Gastrocnemius medialis (tissue), 4 donors: ENCODE measurements at places on chromosomes 1 and 21. TPM values are rescaled to one million over a fixed set of nuclear protein-coding genes. Genes with fewer than 3 reads are reported as not detected.

The PPIAL4G gene
- total RNA-seq, result not detected

The TGFB2 gene
- total RNA-seq, result 2.3 TPM

The PCBP3 gene
- total RNA-seq, result not detected

The ORC1 gene
- 0.55 TPM for total RNA-seq

The MYOCOS gene
- total RNA-seq, result 0.20 TPM

The RHEX gene
- total RNA-seq, result not detected

The USP33 gene
- 34.0 TPM for total RNA-seq

GRCh38 chr1:32716312-32717148 lies 14.0 kb upstream of the SYNC start:
- peak; percentile 65 for DNase-seq

GRCh38 chr1:24928689-24929397 lies 1.2 kb downstream of the RUNX3 start:
- DNase-seq, result no peak

GRCh38 chr1:47382399-47382983 lies 33.6 kb upstream of the FOXE3 start:
- DNase-seq, result no peak

GRCh38 chr1:33282791-33283190 lies 26.5 kb downstream of the ZNF362 start:
- DNase-seq, result no peak

GRCh38 chr1:9860887-9861286 lies 37.1 kb upstream of the CLSTN1 start:
- DNase-seq, result no peak

DNA sequence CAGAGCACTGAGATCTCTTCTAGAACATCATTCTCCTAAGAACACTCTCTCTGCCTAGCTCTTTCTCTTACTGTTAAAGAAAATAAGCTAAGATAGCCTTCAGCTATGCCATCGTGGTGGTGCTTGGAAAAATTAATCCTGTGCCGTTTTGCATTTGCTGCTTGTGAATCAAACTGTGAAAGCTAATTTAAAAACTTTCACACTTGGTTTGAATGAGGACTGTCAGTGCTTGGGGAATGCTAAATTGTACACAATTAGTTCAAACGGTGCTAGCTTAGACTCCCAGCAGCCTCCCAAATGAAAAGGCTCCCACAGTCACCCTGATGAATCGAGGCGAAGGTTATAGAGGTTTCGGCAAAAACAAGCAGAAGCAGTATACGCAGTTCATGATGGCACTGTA lies 79.6 kb downstream of the DAB1 start:
- no peak for DNase-seq

DNA sequence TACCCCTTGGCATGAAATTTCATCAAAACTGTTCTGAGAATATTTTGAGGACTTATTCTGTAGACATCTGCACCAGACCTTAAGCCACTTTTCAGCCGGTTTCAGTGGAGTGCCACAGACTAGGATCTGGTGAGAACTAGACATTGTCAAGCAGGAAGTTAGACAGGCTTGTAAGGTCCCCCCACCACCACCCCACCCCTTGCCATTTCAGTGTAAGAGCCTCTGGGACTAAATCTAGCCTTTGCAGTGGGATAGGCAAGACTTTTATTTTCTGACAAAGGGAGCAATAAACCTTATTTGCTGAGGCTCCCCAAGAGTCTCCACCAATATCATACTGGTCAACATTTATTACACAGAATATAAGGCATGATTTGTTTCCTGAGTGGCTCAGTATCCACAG lies 77.9 kb upstream of the EXO1 start:
- DNase-seq, result no peak

GRCh38 chr1:218810306-218810705 lies 363.4 kb upstream of the LYPLAL1 start:
- DNase-seq, result no peak

GRCh38 chr1:234550341-234551031 lies 59.5 kb downstream of the IRF2BP2 start:
- DNase-seq, result no peak

DNA sequence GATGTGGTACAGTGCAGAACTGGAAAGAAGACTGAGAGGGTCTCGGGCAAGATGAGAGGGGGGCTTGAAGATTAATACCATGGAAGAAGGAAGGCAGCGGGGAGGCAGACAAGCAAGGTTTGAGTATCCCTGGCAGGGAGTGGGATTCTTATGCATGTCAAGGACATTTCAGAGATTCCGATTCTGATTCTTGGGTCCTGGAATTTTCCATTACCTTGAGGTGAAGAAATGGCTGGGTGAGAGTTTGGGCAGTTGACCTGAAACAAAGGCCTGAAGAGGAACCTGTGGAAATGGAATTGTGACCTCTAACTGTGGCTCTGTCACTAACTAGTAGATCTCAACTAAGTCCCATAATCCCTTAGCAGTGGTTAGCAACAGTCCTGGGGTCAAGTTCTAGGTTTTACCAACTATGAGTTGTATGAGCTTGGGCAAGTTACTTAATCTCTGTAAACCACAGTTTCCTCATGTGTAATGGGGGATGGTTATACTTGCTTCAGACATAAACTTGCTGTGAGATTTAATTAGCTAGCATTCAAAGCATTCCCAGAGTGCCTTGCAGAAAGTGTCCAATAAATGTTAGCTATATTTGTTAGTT lies 8.6 kb upstream of the ACTN2 start:
- DNase-seq, result no peak

DNA sequence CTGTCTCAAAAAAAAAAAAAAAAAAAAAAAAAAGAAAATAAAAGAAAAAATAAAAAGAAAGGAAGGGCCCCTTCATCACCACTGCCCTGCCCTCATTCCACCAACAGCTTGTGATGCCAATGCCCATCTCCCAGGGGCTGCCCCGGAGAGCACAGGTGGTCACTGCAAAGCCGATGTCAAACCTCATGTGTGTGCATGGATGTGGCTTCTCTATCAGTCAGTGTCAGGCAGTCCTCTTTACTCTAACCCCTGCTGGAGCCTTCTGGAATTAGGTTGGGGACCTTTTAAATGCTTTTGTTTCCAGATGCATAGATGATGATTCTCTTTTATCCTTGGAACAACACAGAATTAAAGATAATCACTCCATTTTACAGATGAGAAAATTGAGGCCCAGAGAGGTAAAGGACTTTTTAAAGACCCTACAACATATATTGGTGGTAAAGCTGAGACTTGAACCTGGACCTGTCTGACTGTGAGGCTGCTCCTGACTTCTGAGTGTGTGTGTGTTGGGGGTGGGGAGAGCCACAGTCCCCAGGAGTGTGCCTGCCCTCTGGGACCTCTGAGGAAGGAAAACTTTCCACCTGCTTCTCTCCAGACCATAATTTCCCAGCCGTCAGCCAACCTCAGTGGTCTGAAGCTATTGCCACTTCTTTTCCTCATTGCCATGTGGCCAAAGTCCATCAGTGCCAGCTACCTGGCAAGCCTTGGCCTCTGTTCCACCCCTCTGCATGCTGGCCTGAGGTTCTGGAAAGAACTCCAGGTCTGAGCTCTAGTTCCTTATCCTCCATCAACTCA lies 3.0 kb upstream of the TMEM54 start:
- DNase-seq, result no peak

DNA sequence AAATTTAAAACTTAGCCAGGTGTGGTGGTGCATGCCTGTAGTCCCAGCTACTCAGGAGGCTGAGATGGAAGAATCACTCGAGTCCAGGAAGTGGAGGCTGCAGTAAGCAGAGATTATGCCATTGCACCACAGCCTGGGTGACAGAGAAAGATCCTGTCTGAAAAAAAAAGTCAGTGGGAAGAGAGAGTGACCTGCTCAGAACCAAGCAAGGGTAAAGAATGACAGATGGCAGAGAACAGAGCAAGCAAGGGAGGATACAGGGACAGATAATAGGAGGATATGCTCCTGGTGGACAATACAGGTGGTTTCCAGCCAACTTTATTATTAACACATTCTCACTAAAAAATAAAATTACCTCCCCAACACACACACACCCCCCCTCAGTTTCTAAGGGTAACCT lies 4.6 kb upstream of the TMEM51 start:
- no peak for DNase-seq

- peak; percentile 57 for DNase-seq
Measured at GRCh38 chr1:10957133-10957532, 55.3 kb upstream of the TARDBP start.

DNA sequence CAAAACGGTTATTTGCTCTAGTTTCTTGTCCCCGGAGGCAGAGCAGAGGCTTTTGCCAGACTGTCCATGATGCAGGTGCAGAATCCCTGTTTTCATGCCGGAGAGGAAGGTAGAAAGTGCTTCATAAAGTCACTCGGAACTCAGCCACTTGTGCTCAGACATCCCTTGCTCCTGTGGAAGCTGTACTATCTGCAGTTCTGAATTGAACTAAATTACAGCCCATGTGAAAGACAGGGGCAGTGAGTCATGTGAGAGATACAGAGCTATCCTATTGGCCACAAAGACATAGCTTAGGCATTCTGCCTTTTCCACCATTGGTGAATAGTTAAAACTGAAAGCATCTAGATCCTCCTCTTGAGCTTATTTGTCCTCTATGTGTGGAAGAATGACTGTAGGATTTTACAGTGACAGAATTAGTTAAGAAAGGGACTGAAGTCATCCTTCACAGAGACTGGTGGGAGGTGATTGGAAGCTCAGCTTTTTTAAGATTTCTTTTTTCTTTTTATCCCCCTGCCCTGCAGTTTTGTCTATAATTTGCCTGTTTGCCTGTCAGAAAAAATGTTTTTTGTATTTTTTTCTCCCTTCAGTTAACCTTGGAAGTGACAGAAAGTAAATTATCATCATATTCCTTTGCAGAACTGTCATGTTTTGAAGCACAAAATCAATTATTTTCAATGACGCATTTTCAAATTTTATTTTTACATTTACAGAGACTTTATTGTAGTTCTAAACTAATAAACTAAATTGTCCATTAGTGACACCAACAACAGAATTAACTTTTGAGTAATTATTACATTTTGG lies 298.6 kb downstream of the PTPRC start:
- DNase-seq, result peak; percentile 19

DNA sequence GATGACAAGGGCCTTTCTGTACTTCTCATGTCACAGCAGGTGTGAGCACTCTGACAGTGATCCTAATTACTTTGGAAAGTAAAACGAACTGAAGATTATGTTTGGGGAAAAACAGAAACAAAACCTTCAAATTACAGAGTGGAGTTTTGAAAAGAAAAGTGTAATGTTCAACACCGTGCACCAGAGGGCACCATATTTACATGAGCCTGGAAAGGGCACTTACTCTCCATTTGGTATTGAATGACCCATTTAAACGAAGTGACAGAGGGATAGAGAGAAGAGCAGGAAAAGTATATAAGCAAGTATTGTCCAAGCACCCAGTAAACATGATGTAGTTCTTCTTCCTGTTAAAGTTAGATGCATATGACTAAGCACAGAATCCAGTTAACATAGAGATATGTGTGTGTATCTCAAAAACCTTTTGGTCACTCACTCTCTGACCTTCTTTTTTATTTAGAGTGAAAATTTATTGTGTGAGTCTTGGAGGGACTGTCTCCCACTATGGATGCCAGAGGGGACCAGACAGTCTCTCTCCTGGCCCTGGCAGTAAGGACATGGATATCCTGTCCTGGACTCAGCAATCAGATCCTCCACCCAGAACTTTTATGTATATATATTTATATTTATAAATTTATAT lies 3.8 kb upstream of the RGSL1 start:
- no peak for DNase-seq

GRCh38 chr1:36529769-36530260 lies 47.1 kb upstream of the CSF3R start:
- no peak for DNase-seq

- peak; percentile 36 for DNase-seq
Measured at GRCh38 chr1:67749844-67750690, 65.1 kb downstream of the GADD45A start.

- no peak for DNase-seq
Measured at GRCh38 chr1:17365293-17365692, 6.7 kb upstream of the PADI6 start.
